Epithelial cell of esophagus (primary cell): ENCODE measurements at places on chromosomes 16 and 17.

GRCh38 chr16:54568906-54569807 is 282.6 kb upstream of the IRX3 start:
- DNase-seq, result no peak

GRCh38 chr16:80197741-80198201 is 343.0 kb upstream of the DYNLRB2 start:
- DNase-seq, result peak; percentile 95

DNA sequence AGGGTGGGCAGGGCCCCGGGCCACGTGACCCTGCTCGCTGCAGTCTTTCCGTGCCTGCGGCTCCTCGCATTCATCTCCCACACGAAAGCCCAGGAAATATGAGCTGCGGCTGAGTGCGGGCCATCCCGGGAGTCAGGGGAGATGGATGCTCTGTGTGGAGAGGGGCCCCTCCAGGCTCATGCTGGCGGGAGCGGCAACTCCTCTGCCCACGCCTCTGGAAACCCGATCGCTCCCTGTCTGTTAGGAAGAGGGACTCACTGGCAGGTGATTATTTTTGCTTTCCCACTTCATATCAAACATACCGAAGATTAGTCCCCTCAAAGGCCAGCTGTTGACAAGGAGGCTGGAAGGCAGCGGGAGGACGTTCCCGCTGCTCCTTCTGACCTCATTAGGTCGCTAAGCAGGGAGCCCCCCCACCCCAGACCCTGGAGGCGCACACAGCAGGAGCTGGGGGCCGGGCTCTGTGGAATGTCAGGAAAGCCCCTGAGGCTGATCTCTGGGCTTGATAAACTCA is 228.5 kb downstream of the FOXL1 start:
- DNase-seq, result no peak

GRCh38 chr16:81686391-81687130 is 92.5 kb upstream of the PLCG2 start:
- no peak for DNase-seq

DNA sequence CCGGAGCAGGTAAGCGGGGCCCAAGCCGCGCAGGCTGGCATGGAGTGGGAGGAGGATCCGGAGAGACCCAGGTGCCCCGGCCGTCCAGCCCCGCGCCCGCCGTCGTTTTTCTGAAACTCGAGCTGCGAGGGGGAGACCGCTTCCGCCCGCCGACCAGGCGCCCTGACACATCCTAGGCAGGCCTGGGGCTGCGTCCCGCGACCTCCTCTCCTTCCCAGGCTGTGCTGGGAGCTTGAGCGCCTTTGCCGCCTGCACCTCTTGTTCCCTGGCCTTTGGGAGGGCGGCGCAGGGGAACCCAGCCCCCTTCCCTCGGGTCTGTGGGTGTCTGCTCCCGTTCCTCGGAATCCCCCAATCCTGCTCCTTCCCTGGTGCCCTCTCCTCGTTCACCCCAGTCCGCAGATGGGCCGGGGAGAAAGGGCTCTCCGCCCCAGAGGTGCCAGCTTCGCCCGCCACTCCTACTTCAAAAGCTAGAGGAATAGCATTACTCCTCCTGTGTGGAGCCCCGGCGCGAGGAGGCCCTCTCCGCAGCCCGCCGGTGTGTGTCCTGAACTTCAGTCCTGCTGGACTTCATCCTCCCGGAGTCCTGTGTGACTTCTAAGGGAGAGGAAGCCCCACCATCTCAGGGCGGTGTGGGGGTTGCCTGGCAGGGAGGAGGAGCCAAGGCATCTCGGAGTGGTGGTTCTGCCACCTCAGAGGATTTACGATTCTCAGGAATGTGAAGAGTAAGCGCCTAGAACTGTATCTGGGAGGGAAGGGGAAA is 1.0 kb downstream of the NHERF1 start:
- peak; percentile 47 for DNase-seq

- DNase-seq, result no peak
Observed at GRCh38 chr17:32915245-32915644, 12.7 kb upstream of the TMEM98 start.

DNA sequence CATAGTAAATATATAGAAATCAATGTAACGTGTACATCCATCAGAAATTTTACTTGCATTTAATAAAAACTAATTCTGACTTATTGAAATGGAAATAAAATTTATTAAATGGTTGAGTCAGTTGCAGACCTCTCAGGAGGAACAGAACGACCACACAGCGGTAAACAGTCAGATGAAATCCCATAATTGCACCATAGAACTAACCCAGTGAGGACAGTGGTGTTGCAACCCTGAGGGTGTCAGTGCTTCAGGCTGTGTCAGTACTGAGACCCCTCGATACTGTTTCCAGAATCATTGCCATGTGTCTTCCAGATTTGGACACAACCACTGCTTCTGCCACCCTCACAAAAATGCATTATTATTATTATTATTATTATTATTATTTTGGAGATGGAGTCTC is 29.0 kb upstream of the SSTR2 start:
- DNase-seq, result no peak

- DNase-seq, result peak; percentile 6
Observed at GRCh38 chr17:69117855-69118784, 23.6 kb downstream of the ABCA6 start.

DNA sequence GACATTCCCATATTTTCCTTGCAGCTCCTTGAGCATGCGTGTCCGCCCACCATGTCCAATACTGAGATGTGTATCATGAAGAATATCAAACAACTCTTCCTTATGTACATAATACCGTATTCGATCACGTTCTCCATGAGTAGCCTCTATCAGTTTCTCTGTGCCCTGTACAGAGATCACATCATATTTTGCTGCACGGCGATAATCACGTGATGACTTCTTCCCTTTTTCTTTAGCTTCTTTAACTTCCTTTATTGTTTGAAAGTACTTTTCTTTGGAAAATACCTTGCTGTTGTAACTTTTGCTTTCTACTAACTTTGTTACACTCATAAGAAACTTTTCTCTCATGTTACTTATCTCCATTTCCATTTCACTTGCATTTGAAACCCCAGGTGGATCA is 6.6 kb downstream of the KRABD2 start:
- no peak for DNase-seq

DNA sequence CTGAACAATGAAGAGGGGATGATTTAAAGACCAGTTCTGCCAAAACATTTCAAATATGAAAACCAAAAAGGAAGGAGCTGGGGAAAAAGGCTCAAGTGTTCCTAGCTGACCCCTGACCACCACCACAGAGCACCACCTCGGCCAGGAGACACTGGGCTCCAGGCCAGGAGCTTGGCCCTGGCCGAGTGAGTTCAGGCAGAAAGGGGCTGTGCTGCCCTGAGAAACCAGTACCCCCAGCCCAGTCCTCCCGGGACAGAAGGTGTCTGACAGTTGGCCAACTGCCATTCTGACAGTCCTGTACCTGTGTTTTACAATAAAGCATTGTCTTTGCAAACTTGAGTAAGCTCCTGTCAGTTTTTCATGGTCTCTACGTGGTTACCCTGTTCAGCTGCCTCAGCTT is 98.2 kb downstream of the VPS53 start:
- no peak for DNase-seq

DNA sequence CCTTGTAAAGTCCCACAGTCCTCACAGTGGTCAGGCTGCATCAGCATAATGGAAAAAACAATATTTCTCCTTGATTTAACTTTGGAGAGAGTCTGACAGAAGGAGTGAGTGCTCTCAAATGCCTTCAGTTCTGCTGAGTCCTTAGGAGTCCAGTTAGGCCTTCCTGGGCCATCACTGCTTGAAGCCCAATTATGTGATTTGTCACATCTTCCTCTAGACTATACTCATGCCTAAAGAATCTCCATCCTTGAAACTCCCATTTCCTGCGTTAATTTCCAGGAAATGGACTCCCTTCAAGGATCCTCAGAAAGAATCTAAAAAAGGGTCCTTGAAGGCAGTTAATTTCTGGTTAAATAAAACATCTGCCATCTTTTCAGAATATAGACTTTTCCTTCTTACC is 52.8 kb downstream of the SLFN5 start:
- DNase-seq, result no peak

DNA sequence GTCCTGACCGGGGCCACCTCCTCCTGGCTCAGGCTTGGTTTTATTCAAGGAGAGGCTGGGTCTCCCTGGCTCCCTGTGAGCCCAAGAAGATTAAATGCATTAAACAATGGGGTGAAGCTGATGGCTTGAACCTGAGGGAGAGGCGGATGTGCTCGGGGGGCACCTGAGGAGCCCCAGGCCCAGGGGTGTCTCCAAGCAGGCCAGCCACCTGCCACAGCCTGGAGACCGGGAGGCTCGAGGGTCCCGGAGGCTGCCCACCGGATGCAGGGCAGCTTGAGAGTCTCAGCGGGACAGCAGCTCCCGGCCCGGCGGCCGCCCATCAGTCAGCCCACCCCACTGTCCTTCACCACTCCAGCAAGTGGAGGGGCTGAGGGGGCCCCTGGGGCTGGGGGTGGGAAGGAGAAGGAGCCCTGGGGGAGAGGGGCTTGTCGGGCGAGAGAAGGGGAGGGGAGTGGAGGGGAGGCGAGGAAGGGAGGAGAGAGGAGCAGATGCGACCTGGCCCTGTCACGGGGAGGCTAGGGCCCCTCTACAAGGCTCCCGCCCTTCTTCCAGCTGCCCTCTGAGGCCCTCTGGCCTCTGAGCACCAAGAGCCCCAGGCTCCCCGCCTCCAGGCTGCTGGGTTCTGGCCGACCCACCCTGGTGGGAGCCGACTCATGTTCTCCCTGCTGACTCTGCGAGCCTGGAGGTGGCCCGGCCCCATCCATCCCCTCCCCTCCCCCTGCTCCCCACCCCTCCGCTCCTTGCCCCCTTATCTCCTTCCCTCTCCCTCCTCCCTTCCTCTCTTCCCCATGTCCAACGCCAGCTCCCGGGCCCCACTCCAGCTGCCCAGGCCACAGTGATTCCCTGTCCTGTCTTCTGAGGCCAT is 13.2 kb downstream of the CD7 start:
- no peak for DNase-seq

GRCh38 chr17:73315471-73315870 is 3.7 kb upstream of the CDC42EP4 start:
- peak; percentile 73 for DNase-seq

DNA sequence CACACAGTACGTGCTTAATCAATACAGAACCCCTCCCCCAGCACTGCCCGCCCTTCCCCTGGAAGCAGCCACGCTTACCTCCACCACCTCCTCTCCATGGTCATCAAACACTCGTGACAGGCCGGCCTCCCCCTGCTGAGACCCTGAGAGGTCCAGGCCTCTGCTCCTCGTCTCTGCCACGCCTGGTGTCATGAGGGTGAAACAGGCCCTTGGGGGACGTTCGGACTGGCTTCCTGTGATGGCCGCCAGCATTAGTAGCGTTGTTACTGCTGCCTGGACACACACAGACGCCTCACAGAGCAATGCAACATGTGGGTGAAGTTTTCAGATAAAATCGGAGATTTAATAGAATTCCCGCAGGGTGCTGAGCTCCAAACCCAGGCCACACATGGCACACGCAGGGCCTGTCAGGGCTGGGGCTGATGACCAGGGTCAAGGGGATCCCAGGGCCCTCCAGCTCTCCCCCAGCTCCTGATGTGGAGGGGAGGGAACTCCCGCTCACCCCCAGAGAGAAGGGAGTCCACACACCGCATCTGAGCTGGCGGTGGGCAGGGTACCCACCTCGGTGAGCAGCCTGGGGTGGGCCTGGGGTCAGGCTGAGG is 15.9 kb upstream of the SLC38A10 start:
- DNase-seq, result no peak

DNA sequence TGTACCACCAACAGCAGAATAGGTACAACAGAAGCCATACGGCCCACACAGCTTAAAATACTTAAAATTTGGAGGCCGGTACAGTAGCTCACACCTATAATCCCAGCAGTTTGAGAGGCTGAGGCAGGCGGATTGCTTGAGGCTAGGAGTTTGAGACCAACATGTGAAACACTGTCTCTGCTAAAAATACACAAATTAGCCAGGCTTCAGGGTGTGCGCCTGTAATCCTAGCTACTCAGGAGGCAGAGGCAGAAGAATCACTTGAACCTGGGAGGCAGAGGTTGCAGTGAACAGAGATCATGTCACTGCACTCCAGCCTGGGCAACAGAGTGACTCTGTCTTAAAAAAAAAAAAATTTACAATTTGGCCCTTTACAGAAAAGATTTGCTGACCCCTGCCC is 17.0 kb downstream of the GFOD2 start:
- DNase-seq, result no peak

DNA sequence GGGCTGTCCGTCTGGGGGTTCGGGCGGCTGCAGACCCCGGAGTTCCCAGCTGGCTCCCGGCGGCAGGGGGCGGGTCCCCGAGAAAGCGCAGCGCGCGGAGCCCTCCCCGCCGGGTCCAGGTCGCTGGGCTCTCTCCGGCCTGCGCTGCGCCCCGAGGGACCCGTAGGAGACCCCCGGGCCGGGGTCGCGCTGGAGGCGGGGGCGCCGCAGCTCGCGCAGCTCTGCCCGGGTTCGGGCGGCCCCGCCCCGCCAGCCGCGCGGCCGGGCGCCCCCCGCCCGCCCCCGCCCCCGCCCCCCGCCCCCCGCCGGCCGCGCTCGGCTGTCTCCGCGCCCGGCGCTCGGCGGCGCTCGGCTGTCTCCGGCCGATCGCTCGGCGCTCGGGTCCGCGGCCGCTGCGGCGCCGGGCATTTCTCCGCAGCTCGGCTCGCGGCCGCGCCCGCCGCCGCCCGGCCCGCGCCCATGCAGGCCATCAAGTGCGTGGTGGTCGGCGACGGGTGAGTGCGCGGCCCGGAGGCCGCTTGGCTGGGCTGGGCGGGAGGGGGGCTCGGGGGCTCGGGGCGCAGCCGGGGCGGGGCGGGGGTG is at the start of gene RAC3:
TSS of gene RAC3 (plus strand) at position 376 of the 582 bp plus-strand sequence. CDS start at position 460, 84 bp downstream.
- peak; percentile 38 for DNase-seq

DNA sequence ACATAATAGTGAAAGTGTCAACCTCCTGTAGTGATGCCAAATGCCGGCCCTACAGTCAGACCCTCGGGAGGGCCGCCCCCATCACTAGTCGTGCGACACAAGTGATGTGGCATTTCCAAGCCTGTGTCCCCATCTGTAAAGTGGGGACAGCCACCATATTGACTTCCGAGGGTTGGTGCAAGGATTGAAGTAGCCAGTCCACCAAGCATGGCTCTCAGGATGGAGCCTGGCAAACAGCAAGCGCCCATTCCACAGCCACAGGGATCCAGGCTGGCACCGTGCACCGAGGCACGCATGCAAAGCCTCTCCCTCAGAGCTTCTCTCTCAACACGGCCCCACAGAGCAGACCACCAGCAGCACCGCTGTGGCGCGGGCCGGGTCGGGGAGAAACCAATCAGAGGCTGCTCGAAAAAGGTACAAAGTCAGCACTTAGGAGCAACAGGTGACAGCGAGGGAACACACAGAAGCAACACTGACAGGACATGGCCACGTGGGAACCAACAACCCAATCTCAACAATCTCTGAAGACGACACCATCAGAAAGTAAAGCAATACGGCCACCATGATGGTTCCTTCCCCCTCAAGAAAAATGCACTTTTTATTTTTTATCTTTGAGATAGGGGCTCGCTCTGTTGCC is 20.6 kb downstream of the ZCCHC14 start:
- DNase-seq, result no peak

DNA sequence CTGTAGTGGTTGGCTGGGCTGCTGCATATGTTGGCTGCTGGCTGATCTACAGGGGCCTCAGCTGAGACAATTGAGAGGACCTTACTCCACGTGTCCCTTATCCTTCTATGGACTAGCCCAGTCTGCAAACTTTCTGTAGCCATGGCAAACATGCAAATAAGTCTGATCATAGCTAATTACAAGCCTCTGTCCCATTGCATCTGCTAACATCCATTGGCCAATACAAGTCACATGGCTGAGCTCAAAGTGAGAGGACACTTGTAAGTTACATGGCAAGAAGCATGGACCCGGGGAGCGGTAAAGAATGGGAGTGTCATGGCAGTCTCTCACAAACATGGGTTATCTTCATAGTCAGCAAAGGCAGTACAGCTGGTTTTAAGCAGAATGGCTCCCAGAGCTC is 11.6 kb upstream of the IL4R start:
- DNase-seq, result no peak

- no peak for DNase-seq
Observed at GRCh38 chr17:62119373-62119772, 54.3 kb upstream of the MED13 start.
